CD4-positive, alpha-beta memory T cell (primary cell): ENCODE measurements at places on chromosomes 16 and 17.
A peak's percentile ranks its signal among the peaks of the same experiment; 100 is the strongest.

DNA sequence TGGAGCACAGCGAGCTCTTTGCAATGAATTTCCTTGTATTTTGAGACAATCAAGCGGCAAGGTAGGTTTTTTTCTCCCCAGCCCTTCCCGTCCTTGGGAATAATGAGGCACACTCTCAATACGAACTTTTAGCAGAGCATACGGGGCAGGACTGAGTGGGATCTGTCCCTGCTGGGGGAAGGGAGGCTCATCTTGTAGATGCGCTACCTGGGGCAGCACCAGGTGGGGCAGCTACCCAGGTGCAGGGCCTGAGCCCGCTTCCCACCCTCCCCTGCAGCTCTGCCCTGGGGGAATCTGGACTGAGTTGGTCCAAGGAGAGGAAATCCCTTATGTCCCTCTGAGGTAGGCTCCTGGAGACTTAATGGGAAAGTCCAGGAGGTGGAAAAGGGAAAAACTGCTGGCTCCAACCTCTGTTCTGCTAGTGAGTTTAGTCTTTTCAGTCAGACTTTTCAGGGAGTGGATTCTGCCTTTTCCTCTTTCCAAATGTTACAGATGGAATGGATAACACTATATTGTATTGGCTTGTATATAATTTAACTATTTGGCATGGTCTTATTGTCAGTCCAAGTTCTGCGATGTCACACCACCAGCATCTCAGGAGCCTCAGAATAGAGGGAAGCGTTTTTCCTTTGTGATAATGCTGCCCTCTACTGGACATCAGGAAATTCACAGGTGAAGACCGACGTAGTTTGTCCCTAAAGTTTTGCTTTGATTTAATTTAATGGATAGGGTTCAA lies 9.6 kb upstream of the CES1 start:
- H3K4me3 ChIP-seq, result no peak overlapping the region
- DNase-seq, result no peak
- no peaks in the 10 kb centered on the region for H3K4me1 ChIP-seq

DNA sequence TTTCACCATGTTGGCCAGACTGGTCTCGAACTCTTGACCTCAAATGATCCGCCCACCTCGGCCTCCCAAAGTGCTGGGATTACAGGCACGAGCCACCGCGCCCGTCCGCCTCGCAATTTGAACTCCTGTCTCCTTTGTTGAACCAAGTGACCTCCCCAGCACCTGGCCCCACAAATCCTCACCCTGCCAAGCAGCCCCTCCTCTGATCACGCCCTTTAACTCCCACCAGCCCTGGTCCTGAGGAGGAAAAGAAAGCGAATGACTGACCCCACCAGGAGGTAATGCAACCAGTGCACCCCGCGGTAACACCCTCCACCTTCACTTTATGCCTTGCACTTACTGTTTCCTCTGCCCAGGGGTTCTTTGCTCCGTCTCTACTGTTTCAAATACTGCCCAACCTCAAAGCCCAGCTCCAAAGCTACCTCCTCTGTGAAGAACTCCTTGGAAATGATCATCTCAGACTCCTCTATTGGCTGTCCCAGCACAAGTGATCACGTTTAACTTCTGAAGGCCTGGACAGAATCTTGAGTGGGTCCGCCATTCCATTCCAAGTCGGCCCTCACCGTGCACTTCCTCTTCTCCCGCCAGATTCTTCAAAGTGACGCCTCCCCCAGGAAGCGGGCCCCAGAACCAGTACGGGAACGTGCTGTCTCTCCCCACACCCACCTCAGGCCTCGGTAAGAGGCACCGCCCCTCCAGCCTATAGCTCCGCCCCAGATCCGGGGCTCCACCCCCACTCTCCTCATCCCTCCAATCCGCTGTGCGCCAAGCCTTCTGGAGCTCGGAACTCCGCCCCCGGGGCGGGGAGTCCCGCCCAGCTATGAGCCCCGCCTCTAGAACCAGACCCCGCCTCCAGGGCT lies 4.4 kb downstream of the CD19 start:
- peak; percentile 85 for DNase-seq
- peak overlapping the region; percentile 30 for H3K4me3 ChIP-seq
- H3K36me3 ChIP-seq, result no peaks in the 10 kb centered on the region
- H3K27me3 ChIP-seq, result no peaks in the 10 kb centered on the region

DNA sequence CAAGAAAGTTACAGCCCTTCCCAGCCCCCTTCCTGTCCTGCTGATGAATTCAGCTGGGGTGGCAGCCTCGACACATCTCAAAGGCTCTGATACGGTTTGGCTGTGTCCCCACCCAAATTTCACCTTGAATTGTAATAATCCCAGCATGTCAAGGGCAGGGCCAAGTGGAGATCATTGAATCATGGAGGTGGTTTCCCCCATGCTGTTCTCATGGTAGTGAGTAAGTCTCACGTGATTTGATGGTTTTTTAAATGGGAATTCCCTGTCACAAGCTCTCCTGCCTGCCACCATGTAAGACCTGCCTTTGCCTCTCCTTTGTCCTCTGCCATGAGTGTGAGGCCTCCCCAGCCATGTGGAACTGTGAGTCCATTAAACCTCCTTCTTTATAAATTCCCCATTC lies 163.2 kb upstream of the FOXF1 start:
- DNase-seq, result no peak
- H3K27me3 ChIP-seq, result no peaks in the 10 kb centered on the region
- no peaks in the 10 kb centered on the region for H3K36me3 ChIP-seq
- no peak overlapping the region for H3K4me3 ChIP-seq
- no peaks in the 10 kb centered on the region for H3K4me1 ChIP-seq

- peaks cover 9% of the 10 kb centered on the region for H3K36me3 ChIP-seq
- DNase-seq, result no peak
- no peak overlapping the region for H3K27ac ChIP-seq
- no peaks in the 10 kb centered on the region for H3K4me1 ChIP-seq
- no peaks in the 10 kb centered on the region for H3K27me3 ChIP-seq
Measured at GRCh38 chr17:66702106-66702936, 132.6 kb upstream of the CACNG5 start.

- no peaks in the 10 kb centered on the region for H3K27me3 ChIP-seq
- no peak overlapping the region for H3K27ac ChIP-seq
- H3K4me3 ChIP-seq, result no peak overlapping the region
- no peak for DNase-seq
Measured at GRCh38 chr17:17810084-17810894, 26.5 kb downstream of the SREBF1 start.

DNA sequence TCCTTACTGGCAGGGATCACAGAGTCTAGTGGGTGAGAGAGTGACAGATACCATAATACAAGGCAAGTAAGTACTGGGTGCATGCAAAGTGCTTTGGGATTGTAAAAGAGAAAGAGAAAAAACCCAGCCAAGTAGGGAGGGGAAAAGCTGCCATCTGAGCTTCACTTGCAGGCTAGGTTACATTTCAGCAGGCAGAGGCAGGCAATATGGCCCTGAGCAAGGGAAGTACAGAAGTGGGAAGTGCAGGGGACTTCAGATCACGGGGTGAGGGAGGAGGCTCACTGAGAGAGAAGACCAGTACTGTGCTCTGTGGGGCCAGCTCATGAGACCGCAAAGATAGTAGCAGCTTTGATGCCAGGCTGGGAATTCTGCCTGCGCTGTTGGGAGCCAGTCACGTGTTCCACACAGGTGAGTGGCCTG lies 230.6 kb downstream of the MSI2 start:
- H3K36me3 ChIP-seq, result no peaks in the 10 kb centered on the region
- H3K4me3 ChIP-seq, result no peak overlapping the region
- H3K27ac ChIP-seq, result no peak overlapping the region
- peaks cover 28% of the 10 kb centered on the region for H3K4me1 ChIP-seq
- no peak for DNase-seq

DNA sequence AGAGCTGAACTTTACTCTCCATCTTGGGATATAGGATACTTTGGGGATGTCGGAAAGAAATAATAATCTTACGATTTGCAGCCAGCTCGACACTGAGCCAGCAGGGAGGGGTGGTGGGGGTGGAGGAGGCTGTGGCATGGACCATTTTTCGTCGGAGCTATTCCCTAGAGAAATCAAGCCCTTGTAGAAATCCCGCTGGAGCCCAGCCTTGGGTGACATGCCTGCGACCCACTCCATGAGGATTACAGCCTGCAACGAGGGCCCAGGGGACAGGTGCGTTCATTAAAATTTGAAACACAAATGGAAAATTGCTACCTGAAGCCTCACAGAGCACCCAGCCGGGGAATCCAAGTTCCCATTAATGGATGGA lies 82.8 kb upstream of the GSE1 start:
- DNase-seq, result no peak
- H3K36me3 ChIP-seq, result no peaks in the 10 kb centered on the region
- no peaks in the 10 kb centered on the region for H3K27me3 ChIP-seq
- H3K4me3 ChIP-seq, result no peak overlapping the region
- H3K27ac ChIP-seq, result no peak overlapping the region
- no peaks in the 10 kb centered on the region for H3K4me1 ChIP-seq

GRCh38 chr17:17548044-17548443 lies 43.5 kb downstream of the PEMT start:
- no peaks in the 10 kb centered on the region for H3K27me3 ChIP-seq
- H3K4me1 ChIP-seq, result no peaks in the 10 kb centered on the region

DNA sequence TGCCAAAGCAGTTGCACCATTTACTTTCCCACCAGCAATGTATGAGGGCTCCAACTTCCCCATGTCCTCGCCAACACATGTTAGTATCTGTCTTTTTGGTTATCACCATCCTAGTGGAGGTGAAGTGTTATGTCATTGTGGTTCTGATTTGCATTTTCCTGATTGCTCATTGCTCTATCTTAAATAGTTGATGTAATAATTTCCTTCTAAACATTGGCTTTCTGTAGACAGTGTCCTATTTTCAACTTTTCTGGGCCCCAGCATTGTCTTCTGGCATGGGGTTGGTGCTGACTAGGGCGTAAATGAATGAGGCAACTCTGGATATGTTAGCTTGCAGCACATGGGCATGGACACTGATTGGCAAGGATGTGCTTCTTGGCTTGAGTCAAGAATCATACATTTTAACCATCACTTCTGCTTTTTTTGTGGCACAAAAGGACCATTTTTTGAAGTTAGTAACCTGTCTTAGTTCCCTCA lies 25.1 kb downstream of the PLCG2 start:
- H3K27ac ChIP-seq, result no peak overlapping the region
- no peaks in the 10 kb centered on the region for H3K27me3 ChIP-seq
- no peak overlapping the region for H3K4me3 ChIP-seq
- no peaks in the 10 kb centered on the region for H3K36me3 ChIP-seq
- DNase-seq, result no peak

GRCh38 chr17:72609501-72609900 lies 483.0 kb downstream of the SLC39A11 start:
- no peak overlapping the region for H3K27ac ChIP-seq
- H3K4me1 ChIP-seq, result no peaks in the 10 kb centered on the region
- H3K27me3 ChIP-seq, result no peaks in the 10 kb centered on the region

DNA sequence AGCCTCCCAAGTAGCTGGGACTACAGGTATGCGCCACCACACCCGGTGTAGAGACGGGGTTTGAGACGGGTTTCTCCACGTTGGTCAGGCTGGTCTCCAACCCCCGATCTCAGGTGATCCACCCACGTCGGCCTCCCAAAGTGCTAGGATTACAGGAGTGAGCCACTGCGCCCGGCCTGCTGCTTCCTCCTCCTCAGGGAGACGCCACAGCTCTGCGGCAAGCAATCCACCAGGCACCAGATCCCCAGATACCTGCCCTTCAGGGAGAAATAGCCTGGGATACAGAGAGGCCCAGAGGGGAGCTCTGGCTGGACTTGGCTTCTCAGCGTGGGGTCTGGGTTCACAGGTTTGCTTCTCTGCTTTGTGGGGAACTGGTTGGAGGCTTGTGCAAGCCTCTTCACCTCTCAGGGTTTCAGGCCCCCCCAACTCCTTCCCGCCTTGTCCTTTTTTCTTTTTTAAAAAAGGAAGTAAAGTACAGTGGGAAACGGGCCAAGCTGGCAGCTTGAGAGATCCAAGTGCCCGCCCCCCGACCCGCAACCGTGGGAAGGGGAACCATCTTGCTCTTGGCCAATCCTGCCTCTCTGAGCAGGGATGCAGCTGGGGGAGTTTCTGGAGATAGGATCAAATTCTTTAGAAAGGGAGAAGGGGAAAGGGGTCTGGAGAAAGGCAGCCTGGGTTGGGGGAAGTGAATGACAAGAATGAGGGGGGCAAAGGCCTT lies 2.6 kb upstream of the SPHK1 start:
- no peak overlapping the region for H3K27ac ChIP-seq
- H3K36me3 ChIP-seq, result no peaks in the 10 kb centered on the region
- DNase-seq, result no peak
- H3K4me1 ChIP-seq, result peaks cover 20% of the 10 kb centered on the region

DNA sequence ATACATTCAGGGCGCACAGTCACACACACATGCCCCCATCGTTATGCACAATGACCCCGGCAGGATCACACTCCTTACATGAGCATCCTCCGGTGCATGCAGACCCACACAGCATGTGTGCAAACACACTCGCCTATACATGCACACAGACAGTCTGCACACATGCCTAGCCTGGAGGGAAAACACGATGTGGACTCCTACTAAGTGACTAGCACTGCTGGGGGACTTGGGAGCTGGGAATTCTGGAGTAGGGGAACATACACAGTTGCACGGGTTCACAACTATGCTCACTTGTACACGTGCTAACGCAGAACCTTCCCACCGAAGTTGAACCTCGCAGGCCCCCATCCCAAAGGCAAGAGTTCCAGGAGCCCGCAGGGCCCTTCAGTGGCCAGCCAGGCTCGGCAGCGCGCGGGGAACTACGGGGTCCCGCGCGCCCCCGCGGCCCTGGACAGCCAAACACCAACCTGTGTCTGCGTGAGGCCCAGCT lies 2.0 kb downstream of the DLX3 start:
- H3K4me3 ChIP-seq, result no peak overlapping the region
- H3K4me1 ChIP-seq, result peaks cover 34% of the 10 kb centered on the region

DNA sequence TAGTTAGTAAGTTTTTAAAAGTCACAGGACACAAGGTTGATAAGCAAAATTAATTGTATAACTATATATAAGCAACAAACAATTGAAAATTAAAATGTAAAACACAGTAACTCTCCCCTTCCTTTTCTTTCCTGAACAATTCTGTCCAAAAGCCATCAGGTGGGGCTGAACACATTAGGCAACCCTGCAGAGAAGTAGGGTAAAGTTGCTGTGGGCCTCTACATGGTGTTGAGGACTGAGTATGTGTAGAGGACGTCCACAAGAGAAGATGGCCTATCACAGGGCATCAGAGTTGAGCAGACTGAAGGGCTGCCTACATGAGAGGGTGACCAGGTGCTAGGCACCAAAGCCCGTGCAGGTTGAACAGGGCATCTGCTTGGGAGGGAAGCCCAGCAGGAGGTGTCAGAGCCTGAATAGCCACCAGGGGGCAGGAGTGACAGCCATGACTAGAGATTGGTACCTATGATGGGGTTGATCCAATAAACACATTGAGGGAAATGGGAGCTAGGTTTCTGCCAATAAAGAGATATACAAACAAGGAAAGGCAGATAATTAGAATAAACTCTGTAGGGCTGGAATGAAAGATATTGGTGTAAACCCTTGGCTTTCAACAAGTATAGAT lies 415.1 kb downstream of the NPIPA8 start:
- H3K36me3 ChIP-seq, result no peaks in the 10 kb centered on the region
- H3K27ac ChIP-seq, result no peak overlapping the region
